ENCODE measurements at places on chromosomes 6 and 20.

GRCh38 chr6:137630666-137631065 lies 136.5 kb upstream of the OLIG3 start:
- DNase-seq, result no peak

DNA sequence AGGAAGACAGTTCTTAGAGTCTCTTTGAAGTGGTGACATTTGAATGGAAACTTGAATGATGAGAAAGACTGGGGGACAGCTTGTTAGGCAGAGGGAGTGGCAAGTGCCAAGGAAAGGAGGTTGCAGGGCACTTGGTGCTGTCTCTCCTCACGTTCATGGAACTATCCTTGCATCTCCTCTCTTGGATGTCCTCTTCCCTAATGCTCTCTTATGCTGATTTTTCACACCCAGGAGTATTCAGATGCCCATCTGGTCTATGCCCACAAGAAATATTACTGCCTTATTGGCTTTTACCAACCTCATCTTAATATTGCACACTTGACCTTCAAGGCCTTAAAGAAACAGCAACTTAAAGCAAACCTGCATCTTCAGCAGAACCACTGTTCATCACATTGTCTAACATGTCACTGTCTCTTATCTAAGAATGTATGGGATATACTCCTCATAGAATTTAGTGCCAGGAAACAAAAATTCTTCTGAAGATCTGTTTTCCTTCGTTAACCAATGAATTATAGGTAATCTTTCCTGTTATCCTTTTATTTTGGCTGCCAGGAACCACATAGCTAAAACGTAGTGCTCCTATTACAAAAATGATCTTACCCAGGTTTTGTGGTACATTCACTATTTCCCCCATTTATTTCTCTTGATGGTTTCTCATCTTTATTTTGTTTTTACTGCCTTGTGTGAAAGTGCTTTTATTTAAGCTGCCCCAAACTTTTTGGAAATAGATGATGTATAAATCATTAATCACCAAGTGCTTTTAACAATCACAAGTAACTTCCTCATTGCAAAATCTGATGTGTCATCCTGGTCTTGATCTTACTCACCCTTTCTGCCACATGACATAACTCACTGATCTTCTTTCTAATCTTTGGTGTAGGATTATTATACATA lies 12.8 kb downstream of the RGS17 start:
- DNase-seq, result peak; percentile 59

- DNase-seq, result no peak
Measured at GRCh38 chr20:50628853-50629669, 62.3 kb downstream of the RIPOR3 start.

- DNase-seq, result no peak
Measured at GRCh38 chr6:25122622-25123237, 156.4 kb upstream of the CARMIL1 start.

DNA sequence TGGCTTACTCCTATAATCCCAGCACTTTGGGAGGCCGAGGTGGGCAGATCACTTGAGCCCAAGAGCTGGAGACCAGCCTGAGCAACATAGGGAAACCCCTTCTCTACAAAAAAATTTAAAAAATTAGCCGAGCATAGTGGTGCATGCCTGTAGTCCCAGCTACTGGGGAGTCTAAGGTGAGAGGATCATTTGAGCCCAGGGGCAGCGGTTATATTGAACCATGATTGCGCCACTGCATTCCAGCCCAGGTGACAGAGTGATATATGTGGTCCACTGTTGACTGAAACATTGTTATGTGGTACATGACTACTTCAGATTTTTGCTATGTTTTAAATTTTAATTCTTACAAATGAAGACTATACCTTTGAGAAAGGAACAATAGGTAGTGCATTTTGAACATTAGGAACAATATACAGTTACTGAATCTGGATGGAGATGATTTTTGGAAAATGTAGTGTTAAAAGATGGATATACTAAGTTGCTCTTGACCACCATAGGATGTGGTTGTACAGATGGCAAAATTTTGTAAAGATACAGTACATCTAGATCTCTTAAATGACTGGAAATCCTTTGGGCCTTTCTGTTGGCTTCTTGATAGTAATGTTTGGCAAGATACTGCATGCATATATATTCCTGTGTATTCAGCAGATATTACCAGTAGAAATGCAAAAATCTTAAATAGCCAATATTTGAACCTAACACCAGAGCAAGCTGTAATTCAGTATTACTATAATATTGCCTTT lies 35.9 kb downstream of the MAPK14 start:
- DNase-seq, result no peak

GRCh38 chr20:16571333-16571732 lies 1.9 kb downstream of the KIF16B start:
- DNase-seq, result no peak

DNA sequence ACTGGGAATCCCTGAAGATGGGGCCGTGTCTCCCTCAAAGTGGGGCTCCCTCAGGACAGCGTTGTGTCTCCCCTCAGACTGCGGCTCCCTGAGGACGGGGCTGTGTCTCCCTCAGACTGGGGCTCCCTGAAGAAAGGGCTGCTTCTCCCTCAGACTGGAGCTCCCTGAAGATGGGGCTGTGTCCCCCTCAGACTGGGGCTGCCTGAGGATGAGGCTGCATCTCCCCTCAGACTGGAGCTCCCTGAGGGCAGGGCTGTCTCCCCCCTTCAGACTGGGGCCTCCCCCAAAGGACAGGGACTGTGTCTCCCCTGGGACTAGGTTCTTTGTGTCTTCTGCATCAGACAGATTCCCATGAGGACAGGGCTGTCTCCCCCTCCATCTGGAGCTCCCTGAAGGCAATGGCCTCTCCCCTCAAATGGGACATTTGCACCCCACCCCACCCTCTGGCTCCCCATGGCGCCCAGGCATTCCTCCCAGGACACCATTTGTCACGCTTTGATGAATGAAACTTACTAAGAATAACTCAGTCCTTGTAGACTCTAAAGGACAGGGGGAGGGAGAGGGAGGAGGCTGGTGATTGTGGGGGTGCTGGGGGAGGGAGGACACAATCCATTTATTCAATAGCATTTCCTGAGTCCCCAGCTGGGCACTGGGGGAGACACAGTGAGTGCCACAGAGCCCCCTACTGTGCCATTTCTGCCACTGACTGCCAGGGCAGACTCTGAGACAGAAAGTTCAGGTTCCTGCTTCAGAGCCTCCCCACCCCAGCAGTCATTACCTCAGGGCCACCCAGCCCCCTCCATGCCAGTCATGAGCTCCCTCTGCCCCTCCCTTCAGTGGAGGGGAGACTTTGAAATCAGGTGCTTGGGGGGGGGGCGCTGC lies 122.4 kb downstream of the MRPL14 start:
- peak; percentile 36 for DNase-seq

- no peak for DNase-seq
Measured at GRCh38 chr6:168186438-168186837, 107.4 kb upstream of the FRMD1 start.

DNA sequence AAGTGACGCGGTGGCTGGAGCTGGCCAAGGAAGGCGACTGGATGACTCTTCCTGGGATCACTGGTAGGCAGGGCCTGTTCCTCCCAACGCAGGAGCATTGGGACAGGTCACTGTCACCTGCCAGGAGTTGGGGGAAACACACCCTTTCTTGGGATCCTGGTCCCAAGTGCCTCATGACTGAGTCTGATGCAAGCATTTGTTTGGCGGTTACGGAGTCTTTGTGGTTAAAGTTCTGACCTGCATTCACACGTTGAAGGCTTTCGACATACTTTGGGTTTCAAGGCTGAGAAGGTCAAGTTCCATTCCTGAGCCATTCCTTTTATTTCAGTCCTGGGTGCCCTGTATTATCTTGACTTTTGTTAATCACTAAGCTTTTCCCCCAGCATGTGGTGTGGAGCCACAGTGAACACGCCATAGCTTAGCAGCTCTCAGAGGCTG lies 6.0 kb downstream of the PNLDC1 start:
- DNase-seq, result peak; percentile 89

GRCh38 chr6:75230484-75231325 lies 12.9 kb downstream of the COX7A2 start:
- no peak for DNase-seq

GRCh38 chr6:149233056-149233715 lies 84.3 kb upstream of the TAB2 start:
- DNase-seq, result no peak

- DNase-seq, result no peak
Measured at GRCh38 chr6:2396846-2397630, 151.6 kb upstream of the GMDS start.

GRCh38 chr6:52126231-52126630 lies 38.8 kb upstream of the PKHD1 start:
- DNase-seq, result no peak

DNA sequence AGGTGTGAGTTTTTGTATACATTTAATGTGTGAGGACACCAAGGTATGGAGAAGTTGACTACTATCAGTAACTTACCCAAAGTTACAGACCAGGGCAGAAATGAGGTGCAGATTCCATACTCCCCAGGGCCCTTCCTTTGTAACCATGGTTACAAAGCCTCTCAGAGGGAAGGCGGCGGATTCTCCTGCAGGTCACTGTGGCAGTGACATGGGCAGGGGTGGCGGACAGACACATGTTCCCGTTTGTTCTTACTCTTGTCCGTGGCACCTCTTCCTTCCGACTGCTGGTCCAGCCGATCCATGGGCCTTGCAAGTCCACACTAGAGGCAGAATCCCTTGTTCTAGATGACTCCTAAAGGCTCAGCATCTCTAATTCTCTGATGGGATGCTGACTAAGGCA lies 43.0 kb downstream of the PDYN start:
- DNase-seq, result no peak

GRCh38 chr6:17305219-17306001 lies 24.2 kb downstream of the RBM24 start:
- DNase-seq, result no peak

DNA sequence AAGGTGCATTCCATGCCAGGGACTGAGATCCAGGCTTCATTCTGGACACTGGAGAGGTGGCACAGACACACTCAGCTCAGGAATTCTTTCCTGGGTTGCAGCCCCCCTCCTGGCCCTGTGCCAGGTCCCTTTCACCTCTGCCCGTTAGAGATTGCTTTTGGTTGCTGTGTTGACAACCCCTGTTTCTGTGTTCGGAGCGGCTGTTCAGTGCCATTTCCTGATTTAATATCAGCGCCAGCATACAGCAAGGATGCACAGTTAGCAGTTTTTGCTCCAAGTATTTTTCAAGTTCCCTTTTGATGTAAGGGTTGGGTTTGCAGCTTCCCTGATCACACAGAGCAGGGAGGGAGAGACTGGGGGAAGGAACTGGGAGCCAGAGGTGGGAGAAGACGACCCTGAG lies 8.5 kb upstream of the MAFB start:
- DNase-seq, result no peak

GRCh38 chr6:114090626-114091025 lies 119.7 kb upstream of the HDAC2 start:
- DNase-seq, result no peak

GRCh38 chr6:110856296-110856695 lies 18.3 kb upstream of the AMD1 start:
- no peak for DNase-seq

GRCh38 chr6:136618086-136618485 lies 67.9 kb upstream of the MAP7 start:
- DNase-seq, result no peak

DNA sequence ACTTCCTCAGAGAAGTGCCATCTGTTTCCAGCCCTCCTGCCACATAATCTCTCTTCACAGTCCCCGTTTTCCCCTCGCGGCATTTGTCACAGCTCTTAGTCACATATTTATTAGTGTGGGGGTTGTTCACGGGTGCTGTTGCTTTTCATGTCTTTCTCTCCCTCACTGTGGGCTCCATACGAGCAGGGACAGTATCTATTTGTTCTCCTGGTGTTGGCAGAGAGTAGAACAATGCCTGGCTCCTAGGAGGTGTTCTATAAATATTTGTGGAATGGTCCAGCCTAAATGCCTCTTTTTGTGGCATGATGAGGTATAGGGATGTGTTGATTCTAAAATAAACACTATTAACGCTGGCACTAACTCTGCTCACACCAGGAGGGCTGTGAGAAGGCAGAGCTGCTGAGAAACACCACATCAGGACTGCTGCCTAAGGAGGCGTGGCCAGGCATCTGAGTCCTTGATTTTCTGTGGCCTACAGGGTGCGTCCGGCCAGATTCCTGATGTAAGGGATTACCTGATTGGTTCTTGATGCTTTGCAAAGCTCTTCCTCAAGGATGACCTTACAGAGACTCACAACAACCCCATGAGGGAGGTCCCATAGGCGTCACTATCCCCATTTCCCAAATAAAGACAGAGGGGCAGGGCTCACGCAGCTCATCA lies 219.8 kb upstream of the ARID1B start:
- DNase-seq, result no peak

DNA sequence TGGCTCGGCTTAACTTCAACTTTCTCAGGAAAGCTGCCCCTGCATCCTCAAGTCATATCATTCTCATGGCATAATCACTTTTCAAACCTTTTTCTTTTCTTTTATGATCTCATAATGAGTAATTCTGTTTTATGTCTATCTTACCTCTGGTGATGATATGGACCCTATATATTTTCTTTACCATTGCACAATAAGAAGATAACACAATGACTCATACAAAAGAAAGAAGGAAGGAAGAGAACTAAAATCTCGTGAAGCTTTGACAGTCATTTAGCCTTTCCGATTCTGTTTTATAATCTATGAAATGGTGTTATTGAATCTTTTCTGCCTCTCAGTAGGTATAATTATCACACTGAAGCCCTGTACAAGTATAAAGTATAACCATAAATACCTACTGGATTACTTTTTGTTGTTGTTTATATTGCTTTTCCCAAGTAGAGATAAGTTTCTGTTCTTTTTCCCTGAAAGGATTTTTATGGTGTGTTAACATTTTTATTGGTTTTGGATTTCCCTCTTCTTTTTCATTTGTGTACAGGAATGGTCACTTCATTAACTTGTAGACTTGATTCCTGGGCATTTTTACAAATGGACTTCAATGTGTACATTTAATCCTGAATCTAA lies 300.9 kb downstream of the LAMA2 start:
- DNase-seq, result no peak

DNA sequence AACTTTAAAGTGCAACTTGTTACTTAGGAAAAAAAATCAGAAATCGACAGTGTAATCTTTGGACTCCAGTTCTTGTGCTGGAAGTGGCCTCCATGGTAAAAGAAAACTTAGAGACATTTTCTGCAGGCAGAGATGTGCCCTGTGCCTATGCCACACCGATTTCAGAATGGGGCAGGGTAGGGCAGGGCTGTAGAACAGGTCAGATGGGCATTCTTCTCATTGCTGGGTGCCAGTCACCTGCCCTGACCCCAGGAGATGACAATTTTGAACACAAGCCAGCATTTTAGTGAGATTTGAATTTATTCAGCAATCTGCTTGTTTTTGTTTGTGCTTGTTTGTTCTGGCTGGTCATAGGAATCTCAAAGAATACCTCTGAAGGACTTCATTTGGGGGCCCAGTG lies 63.3 kb downstream of the SASH1 start:
- DNase-seq, result no peak

GRCh38 chr6:30508890-30509736 lies 19.8 kb downstream of the HLA-E start:
- DNase-seq, result peak; percentile 60

All from HL-60 (cell line).